ENCODE measurements at places on chromosomes 11 and 22.

DNA sequence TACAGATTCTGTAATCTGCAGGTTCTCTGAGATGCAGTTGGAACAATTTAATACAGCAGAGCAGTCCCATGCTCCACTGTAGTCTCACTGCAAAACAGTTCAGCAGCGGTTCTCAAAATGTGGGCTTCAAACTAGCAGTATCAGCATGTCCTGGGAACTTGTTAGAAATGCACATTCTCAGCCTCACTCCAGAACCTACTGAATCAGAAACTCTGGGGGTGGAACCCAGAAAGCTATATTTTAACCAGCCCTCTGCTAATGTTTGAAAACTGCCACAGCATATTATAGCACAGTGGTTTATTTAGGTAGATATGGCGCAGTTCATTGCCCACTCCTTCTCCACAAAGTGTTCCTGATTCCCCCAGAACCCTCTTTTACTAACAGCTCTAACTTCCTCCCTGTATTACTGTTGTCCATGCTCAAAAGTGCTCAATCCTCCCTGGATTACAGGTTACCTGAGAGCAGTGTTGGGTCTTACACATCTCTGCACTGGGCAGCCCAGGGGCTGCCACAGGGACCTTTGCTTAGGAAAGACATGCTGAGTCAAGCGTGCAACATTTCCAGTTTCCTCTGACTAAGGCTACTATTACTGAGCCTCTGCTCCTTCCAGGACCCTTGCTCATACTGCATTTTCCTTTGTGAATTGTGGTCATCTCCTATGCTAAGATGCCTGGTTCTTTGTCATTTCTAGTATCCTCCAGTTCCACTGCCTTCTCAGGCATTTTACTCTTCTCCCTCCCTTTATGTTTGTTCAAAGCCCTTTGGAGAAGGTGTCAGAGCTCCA is 7.7 kb upstream of the DGAT2 start:
- DNase-seq, result peak; percentile 7

GRCh38 chr11:101444164-101444563 is 139.6 kb downstream of the TRPC6 start:
- DNase-seq, result peak; percentile 19

DNA sequence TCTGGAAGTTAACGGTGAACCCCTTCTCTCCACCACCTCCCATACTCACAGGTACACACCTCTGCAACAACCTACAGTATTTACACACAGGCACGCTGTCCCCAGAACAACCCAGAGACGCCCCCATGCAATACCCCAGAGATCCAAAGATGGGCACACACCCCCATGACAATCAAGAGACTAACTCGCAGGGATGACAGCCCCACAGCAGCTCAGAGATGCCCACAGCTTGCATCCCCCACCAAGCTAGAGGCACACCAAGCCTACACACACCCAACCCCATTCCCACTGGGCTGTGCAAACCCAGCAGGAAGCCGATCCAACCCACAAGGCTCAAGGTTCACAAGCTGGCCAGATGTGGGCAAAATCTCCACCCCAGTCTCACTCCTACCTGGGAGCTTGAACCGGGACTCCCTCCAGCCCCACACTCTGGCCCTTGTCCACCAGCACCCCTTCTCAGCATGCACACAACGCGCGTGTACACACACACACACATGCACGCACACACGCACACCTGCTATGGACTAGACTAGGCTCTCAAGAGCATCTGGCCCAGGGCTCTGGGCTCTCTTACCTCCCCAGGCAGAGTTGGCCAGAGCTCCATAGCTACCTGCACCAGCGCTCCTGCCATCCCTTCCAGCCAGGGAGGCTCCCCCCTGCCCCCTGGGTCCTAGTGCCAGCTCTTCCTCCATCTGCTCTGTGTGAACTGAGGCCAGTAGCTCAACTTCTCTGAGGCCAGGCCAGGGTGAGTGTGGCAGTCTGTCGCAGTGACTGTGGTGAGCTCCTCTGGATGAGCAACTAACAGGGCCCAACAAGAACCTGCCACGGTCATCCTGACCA is 11.5 kb downstream of the STARD10 start:
- DNase-seq, result no peak

GRCh38 chr11:95827696-95828095 is 37.4 kb downstream of the CEP57 start:
- DNase-seq, result no peak

- no peak for DNase-seq
These were observed 3.2 kb downstream of the DBX1 start for GRCh38 chr11:20156876-20157613.

DNA sequence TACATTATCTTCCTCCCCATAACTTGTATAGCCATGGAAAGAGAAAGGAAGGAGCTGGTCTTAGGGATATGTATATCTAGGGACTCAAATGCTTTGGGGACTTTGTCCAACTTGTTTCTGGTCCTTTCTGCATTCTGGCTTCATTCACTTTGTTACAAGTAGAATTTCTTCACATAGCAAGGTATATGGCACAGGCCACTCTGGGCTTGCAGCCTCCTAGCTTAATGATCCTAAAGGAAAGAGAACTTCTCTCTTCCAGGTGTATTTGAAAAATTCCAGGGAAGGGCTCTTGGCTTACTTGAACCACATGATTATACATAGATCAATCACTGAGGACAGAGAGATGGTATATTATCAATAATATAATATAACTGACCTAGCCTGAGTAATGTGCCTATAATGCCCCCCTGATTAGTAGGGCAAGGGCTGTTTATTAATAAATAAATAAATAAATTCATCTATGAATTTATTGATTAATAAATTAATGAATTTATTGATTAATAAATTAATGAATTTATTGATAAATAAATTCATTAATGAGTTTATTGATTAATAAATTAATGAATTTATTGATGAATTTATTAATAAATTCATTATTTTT is 48.2 kb upstream of the CEP295 start:
- DNase-seq, result no peak

DNA sequence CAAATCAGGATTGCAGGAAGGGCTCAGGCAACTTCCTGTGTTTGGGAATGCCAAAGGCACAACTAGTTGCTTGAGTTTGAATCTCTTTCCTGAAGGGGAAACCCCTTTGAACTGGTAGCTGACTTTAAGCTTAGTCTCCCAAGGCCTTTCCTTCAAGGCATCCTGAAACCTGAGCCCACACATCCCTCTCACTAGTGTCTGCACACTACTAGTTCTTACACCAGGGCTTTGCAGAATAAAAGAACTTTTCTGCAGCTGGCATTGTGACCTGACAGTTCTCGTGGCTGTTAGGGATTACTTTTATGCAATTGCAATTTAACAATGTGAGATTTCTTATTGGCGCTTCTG is 95.4 kb downstream of the EXT2 start:
- no peak for DNase-seq

GRCh38 chr22:49992921-49993648 is 19.5 kb downstream of the IL17REL start:
- peak; percentile 55 for DNase-seq

DNA sequence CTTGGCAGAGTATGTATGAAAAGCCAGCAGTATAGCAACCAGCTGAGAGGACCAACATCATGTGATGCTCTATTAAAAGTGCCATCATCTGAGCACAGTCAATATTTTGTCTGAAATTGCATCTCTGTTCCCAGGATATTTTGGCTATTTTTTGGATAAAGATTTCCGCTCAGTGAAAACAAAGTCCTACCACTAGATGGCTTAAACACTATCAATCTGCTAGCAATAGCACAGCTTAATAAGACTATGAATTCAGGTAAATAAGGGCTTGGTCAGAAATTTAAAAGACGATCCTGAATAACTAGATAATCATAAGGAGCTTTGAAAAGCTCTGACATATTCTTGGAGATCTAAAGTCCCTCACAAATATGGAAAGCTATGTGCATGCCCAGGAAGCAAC is 74.4 kb downstream of the MS4A13 start:
- no peak for DNase-seq

- DNase-seq, result peak; percentile 42
These were observed 345.4 kb upstream of the KIRREL3 start for GRCh38 chr11:127345819-127346459.

GRCh38 chr22:41234815-41235695 is 5.7 kb downstream of the CHADL start:
- DNase-seq, result peak; percentile 93

DNA sequence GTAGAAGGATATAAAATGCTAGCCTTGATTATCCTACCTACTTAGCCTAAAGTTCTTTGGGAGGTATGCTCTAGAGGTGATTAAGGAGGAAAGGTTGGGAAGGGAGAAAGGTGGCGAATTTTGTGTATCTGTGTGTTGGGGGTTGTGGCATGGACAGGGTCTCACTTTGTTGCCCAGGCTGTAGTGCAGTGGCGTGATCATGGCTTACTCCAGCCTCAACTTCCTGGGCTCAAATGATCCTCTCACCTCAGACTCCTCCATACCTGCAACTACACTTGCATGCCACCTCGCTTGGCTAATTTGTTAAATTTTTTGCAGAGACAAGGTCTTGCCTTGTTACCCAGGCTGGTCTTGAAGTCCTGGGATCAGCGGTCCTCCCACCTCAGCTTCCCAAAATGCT is 1094.8 kb downstream of the DLG2 start:
- DNase-seq, result no peak

- no peak for DNase-seq
These were observed 925.3 kb downstream of the TBC1D22A start for GRCh38 chr22:47687776-47688175.

GRCh38 chr11:69493931-69494821 is 12.7 kb downstream of the LINC01488 start:
- DNase-seq, result no peak

DNA sequence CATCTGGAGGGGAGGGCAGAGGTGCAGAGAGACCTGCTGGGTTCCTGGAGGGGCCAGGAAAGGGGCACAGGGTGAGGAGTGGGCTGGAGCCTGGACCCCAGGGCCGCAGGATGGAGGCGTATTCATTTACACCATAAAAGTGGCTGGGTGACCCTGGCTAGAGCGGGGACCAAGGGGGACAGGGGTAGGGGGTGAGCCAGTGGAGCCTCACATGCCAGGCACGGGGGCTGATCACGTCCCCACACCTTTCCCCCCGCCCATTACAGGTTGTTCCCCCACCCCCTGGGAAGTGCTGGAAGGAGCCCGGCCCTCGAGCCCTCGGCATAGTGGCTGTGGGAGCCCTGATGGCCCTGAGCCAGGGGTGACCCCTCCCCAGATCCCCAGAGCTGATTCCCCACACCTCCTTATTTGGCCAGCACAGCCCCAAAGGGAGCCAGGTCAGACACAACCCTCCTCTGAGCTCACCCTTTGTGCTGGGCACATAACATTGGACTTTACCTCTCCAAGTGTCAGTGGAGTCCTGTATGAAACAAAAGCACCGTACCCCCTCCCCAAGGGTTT is 781 bp downstream of the TCIRG1 start:
- DNase-seq, result no peak

GRCh38 chr11:44067266-44067665 is 1.2 kb downstream of the ACCS start:
- no peak for DNase-seq

DNA sequence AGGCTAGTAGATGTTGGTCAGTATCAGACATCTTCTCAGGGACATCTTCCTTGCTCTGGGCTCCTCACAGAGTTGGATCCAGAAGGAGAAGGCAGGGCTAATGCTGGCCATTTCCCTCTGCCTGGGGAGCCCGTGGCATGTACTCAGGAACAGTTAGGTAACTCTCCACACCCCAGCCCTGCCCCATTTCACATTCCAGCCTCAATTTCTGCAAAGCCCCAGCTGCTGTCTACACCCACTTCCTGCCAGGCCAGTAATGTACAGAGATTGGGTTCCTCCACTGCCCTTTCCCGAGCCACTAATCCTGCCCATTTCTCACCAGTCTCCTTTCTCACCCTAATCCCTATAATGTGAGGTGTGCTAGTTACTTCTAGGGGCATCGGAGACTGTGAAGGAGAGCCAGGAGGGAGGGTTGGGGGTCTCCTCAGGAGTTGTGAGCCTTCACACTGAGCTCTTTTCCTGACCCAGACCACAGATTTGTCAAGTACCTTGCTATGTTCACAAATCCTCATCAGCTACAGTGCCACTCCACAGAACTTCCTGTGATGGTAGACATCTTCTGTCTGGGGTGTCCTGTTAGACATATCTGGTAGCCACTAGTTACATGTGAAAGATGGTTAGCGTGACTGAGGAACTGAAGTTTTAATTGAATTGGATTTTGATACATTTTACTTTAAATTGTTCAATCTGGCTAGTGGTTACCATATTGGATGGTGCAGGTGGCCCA is 1.3 kb upstream of the SEC14L3 start:
- DNase-seq, result no peak

DNA sequence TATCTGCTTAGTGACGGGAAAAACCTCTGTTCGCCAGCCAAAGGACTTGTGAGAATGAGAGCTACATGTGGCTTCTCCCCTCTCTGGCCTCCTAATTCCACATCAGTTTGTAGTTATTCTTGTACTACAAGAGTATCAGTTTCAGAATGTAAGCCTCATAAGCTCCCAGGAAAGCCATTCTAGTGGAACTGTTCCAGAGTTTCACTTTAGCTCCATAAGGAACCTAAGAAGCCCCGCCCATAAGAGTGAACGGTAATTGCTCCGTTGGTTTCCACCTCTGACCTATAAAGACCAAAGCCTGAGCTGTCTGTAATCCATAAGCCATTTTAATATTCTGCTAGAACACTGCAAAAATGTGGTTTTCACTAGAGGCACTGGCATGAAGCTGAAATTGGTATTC is 53.0 kb downstream of the SIK3 start:
- DNase-seq, result no peak

GRCh38 chr22:23769321-23769965 is 1.7 kb upstream of the CHCHD10 start:
- no peak for DNase-seq
